ENCODE measurements at places on chromosomes 12 and 14. TPM values are rescaled to one million over a fixed set of nuclear protein-coding genes. Genes with fewer than 3 reads are reported as not detected.

Gene GPR65
- 0.23 TPM for total RNA-seq

Gene CDCA4
- 10.8 TPM for total RNA-seq

Gene PIWIL1
- total RNA-seq, result 0.23 TPM

Gene TMEM179
- total RNA-seq, result 56.7 TPM

Gene SBNO1
- total RNA-seq, result 37.1 TPM

Gene SCNN1A
- total RNA-seq, result not detected

Gene IGF1
- 12.0 TPM for total RNA-seq

Gene ACVR1B
- total RNA-seq, result 48.0 TPM

Gene ADAMTS20
- 0.46 TPM for total RNA-seq

Gene TAS2R31
- 8.1 TPM for total RNA-seq

Gene CLEC4A
- 1.4 TPM for total RNA-seq

Gene DPF3
- total RNA-seq, result 15.5 TPM

Gene FGF23
- not detected for total RNA-seq

Gene TUBA1C
- total RNA-seq, result 26.3 TPM

Gene CCDC38
- not detected for total RNA-seq

Gene PDE3A
- total RNA-seq, result 15.5 TPM

Gene SERPINA12
- total RNA-seq, result not detected

Gene AQP2
- not detected for total RNA-seq

All from diencephalon (tissue), 1 donor.